Aorta (tissue), 5 donors: ENCODE measurements at places on chromosomes 16 and 17.

- DNase-seq: no peak
Measured at GRCh38 chr16:57647136-57647875, 18.9 kb downstream of the ADGRG1 start.

DNA sequence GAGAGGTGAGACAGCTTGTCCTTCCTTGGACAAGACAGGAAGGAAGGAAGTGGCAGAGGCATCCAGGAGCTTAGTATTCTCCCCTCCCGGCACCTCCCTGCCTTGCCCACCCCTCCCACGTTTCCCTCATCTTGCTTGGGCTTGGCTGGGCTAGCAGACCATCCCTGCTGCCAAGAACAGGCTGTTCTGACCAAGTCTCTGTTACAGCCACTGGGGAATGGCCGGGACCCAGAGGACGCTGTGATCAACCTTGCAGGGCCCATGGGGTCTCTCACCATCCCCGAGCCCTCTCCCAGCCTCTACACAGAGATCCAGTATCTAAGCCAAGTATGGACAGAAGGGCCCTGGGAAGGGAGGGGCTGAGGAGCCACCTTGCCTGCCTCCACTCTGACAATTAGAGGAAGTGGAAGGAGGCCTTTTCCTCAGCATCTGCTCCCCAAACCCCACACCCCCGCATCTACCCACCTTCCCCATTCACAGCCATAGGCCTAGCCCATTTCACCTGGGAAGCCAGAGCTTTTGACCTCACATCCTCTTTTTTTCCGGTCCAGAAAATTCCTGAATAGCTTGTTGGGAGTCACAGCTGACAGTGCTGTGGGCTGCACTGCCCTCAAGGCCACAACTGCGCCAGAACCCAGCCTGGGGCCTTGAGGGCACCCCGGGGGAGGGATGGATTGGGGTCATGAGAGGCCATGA lies 14.1 kb downstream of the CD300LG start:
- DNase-seq: no peak

GRCh38 chr17:61556224-61557188 lies 34.5 kb downstream of the NACA2 start:
- no peak for DNase-seq

- no peak for DNase-seq
Measured at GRCh38 chr17:32664936-32665583, 178.3 kb downstream of the CDK5R1 start.

- no peak for DNase-seq
Measured at GRCh38 chr16:80741724-80742123, 62.7 kb downstream of the CDYL2 start.

DNA sequence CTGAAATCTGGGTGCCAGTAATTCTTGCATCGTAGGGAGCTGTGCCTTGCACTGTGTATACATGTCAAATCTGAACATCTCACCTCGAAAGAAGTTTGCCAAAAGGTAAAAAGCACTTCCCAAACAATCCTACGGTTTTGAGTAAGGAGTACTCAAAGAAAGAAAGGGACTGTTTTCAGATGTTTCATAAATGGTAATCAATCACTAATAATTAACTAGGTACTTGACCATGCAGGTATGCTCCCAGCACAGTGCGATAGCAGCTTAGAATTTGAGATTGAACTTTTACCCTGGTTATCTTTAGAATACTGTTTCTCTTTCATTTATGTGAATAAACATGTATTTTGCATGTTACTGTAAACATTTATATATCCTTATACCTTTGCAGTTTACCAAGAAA lies 39.0 kb downstream of the PRKCA start:
- no peak for DNase-seq

GRCh38 chr16:55622930-55623561 lies 32.7 kb upstream of the SLC6A2 start:
- DNase-seq: no peak

GRCh38 chr16:75377729-75378386 lies 55.4 kb downstream of the CFDP1 start:
- DNase-seq: no peak

- peak; percentile 85 for DNase-seq
Measured at GRCh38 chr17:42387661-42388380, 421 bp downstream of the STAT3 start.

GRCh38 chr17:81031566-81032550 lies 3.1 kb upstream of the BAIAP2 start:
- peak; percentile 49 for DNase-seq

DNA sequence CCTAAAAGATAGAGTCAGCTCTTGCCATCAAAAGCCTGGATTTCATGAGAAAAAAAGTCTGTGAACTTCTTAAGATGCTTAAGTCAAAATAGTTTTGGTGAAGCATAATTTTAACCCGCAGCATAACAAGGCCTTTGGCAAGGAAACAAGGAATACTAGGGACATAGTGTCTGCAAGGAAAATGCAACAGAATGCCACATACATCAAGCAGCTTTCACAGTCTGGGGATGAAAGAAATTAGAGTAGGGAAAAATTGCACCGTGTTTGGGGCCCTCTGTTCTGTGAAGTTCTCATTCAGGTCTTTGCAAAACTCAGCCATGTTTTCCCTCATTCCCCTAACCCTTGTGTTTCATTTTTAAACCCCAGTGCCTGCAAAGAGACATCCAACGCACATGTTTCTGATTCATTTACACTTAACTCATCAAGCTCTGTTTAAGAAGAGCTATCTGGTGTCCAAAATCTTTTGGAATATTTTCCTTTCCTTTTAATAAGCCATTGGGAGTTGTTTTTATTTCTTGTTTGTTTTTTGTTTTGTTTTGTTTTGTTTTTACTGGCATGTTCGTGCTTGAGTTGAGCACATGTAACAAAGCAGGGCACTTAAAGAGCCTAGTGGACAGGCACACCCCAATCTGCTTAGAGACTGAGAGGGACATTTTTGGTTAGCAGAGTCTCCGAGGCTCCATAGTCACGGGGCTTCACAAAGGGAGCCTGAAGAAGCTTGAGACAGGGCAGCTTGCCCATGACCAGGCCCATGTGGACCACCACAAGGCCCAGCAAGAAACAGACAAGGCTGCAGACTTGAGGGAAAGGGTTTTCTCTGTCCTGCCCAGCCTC lies 116.5 kb downstream of the ANKFN1 start:
- no peak for DNase-seq

DNA sequence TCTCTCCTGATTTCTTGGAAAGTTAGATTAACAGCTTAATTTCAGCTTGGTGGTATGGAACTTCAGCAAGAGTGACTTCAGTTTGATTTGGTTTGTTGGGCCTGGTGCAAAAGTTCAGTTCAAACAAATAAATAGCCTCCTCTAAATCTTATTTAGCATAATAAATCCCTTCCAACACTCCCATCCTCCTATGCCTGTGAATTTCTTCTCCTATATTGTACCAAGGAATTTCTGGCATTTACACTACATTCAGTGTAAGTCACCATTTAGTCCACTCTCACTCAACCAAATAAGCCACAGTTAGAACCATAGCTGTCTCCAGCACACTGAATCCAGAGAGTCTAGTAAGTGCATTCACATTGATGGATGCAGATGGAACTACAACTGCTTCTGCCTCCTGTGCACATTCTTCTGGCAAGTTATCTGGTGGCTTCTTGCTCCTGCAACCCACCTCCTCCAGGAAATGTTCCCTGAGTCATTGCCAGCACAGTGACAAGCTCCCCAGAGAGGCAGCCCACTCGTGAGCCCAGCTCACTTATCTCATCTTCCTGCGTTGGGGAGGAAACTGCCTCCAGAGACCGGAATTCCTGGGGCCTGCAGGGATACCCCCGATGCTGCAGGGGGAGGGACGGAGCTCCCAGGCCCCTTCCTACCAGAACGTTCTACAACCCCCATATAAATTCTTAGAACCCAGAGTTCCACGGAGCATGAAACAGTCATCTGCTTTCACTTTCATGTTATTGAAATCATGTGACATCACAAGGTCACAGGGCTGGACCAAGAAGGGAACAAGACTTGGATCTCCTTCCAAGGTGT lies 318.3 kb downstream of the PHKB start:
- no peak for DNase-seq

- no peak for DNase-seq
Measured at GRCh38 chr16:53495325-53495724, 7.7 kb downstream of the AKTIP start.

DNA sequence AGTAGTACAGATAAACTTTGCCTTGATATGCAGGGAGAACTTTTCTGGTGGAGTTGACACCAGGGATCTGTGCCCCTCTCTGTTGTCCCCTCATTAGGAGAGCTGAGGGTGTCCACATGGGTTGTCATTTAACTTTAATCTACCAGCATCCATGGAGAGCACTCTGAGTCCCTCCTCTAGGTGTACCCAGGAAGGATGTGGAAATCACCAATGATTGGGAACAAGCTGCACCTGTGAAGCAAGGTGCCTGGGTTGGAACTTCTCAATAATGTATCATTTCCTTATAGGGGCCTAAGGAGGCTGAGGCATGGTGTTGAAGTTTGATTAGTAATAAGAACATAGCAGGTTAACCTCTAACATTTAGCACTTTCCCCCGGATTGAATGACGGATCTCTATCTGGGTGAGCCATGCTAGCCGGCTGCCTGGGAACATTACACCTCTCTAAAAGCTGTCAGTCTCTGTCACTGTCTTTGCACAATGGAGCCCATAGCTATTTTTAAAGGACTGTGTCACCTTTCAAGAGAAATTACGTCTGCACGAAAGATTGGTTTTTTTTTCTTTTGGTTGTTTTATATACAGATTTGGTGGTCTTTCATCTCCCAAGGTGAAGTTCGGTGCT lies 239.3 kb downstream of the MAF start:
- DNase-seq: no peak

GRCh38 chr16:12680531-12680930 lies 123.2 kb downstream of the CPPED1 start:
- DNase-seq: no peak

- DNase-seq: no peak
Measured at GRCh38 chr16:4077174-4077649, 39.0 kb downstream of the ADCY9 start.

GRCh38 chr17:2227025-2227699 lies 76.4 kb downstream of the SMG6 start:
- DNase-seq: no peak

DNA sequence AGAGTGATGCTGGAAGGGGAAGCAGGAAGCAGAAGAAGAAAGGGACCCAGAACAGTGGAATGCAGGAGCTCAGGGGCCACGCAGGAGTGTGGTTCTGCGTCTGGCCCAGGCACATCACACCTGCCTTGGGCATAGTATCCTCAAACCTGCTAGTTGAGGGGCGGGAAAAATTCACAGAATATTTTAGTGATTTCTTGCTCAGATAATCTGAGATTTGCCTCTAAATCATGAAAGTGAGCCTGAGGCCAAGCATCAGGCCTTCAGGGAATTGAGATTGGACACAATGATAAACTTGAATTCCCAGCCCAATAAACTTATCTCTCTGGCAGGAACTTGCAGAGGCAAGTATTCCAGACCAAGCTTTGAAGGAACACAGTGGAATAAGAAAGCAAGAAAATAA lies 48.5 kb upstream of the CCL2 start:
- DNase-seq: no peak

DNA sequence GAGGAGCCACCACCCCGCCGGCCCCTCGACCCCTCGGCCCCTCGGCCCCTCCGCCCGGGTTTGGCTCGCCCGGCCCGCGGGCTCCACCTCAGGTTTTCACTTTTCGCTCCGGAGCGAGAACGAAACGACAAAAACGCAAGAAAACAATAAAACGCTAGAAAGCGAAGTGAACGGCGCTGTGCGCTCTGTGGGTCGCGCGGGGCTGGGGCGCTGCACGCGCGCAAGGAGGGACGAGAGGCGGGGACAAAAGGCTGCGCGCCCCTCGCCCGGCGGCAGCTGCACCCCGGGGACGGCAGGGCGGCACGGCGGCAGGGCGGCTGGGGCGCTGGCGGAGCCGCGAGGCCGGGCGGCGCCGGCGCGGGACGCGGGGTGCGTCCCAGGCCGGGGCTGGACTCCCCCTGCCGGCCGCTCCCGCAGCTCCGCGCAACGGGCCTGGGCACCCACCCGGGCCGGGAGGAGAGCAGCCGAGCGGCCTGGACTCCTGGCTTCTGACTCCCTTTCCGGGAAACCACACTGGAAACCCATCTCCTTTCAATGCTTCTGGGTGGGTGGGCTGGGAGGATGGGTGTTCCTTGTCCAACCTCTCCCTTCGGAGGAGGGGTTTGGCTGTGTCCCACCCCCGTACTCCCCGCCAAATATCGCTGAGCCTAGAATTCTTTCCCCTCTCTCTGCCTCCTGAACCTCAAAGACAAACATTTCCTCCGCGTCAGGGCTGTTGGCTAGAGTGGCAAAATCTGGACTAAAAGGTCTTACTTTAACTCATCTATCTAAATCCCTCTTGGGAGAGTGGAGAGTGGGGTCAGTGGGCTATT lies 9.9 kb downstream of the TBX2 start:
- peak; percentile 89 for DNase-seq
